ENCODE measurements at places on chromosomes 13 and 19.

- DNase-seq: no peak
These were observed 69.7 kb upstream of the SIAH3 start for GRCh38 chr13:45921162-45921736.

GRCh38 chr13:34863360-34864135 lies 78.5 kb upstream of the NBEA start:
- peak; percentile 65 for DNase-seq

- DNase-seq: peak; percentile 19
These were observed 630 bp downstream of the RAP2A start for GRCh38 chr13:97434397-97435201.

DNA sequence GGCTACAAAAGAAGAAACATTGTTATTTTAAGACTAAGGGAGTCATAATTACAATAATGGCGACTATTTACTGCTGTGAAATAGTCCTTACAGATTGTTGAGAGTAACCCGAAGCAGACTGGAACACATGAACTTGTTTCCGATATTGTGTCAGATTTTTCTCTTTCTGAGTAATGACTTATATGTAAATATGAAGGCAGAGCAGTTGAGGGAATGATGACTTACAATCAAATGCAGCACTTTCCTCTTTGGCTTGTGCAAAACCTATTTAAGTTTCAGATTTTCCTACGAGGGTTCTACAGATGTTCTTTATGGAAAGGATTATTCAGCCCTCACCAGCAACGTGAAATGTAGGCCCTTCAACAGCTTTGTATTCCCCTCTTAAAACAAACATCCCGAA lies 198.6 kb downstream of the RGCC start:
- no peak for DNase-seq

DNA sequence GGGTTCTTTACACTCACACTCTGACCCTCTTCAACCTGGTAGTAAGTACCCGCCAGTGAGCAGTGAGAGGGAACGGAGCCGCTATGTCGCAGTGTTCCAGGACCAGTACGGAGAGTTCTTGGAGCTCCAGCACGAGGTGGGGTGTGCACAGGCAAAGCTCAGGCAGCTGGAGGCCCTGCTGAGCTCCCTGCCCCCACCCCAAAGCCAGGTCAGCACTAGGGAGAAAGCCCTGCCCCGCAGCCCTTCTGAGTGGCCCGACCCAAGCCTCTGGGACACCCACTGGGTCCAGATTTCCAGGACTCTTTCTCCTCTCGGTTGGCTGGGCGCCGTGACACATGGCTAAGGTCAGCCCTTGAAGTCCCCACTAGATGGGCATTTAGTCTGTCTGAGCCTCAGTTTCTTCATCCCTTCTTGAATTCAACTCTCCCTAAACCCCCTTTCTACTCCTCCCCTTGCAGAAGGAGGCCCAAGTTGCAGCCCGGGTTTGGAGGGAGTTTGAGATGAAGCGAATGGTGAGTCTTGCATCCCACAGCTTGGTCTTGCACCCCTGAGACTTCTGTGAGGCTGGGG lies 1.9 kb downstream of the OCEL1 start:
- no peak for DNase-seq

GRCh38 chr19:53903055-53903680 lies 5.9 kb upstream of the CACNG7 start:
- DNase-seq: no peak

DNA sequence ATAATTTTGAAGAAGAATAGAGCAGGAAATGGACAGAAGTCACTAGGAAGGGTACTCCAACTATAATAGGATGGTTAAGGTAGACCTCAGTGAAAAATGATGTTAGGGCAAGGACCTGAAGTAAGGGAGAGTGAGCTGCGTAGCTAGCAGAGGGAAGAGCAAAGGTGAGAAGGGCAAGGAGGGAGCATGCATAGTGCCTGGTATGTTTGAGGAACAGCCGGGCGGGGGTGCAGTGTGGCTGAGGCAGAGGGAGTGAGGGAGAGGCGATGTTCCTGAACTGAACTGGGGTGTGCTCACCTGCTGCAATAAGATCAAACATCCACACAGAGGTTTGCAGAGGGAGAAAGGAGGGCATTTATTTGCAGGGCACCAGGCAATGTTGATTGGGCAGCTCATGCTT lies 110.4 kb downstream of the DNAJC15 start:
- DNase-seq: no peak

DNA sequence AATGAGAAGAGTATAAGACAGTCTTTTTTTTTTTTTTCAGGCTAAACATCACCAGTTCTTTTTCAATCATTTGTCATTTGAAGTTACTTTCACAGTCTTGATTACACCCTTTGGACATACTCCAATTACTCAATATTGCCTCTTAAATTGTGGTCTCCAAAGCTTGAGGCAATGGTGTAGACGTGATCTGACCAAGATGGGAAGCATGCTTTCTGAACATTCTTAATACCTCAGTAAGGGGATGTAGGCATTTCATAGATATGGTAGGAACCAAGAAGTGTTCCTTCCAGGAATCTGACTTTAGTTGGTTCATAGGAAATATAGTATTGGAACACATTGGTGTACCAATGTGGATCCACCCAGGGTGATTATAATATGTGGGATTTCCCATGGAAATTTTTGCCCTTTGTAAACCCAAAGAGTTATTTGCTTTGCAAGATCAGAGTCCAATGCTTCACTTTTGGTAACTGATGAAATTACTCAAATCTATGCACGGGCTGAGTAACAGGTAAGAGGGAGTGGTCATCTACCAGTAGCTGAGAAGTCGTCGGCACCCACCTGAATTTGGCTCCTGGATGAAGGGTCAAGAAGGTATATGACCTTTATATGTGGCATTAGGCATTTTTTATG lies 62.2 kb downstream of the ERCC5 start:
- no peak for DNase-seq

GRCh38 chr13:51000571-51001260 lies 91.1 kb downstream of the RNASEH2B start:
- DNase-seq: peak; percentile 5

GRCh38 chr13:47472516-47472915 lies 528.6 kb downstream of the SUCLA2 start:
- DNase-seq: no peak

- DNase-seq: no peak
These were observed 216.0 kb upstream of the SOX1 start for GRCh38 chr13:111850976-111851375.

DNA sequence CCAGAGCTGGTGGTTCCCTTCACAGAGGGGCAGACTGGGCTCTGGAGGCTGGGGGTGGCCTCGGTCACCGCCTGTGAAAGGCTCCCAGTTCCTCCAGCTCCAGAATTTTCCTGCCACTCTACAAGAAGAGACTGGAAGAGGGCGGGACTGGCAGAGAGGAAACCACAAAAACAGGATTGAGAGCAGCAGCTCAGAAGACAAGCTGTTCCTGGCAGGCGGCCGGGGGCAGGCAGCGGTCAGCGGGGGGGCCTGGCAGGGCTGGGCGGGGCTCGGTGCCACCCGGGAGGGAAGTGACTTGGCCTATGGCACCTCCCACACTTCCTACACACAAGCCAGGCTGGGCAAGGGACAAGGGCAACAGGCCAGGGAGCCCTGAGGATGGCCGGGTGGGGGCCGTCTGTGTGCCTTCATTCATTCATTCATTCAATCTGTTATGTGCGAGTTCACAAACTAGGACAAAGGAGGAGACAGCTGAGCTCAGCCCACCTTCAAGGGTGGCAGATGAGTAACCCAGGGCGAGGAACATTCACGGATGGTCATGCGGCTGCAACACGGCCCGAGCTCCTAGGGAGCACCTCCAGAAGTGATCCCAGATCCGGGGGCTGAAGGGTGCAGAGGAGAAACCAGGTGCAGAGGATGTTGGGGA lies 16.9 kb upstream of the BTBD2 start:
- peak; percentile 88 for DNase-seq

- no peak for DNase-seq
These were observed 36.6 kb upstream of the EPHX3 start for GRCh38 chr19:15268928-15269253.

DNA sequence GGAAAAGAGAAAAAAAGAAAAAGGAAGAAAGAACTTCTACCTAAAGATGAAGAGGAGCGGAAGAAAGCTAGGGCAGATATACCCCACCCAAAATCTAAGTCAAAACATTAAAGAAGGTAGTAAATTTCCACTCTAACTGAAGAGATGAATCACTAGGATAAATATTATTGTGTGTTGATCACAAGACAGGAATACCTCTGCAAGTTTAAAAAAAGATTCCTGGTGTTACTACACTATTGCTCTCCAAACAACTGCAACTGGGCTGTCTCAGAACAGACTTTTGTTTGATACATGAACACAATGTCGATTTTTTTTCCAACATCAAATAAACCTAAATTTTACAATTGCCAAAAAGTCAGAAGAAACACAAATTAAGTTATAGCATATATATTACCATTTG lies 6.8 kb downstream of the HSPH1 start:
- DNase-seq: no peak

DNA sequence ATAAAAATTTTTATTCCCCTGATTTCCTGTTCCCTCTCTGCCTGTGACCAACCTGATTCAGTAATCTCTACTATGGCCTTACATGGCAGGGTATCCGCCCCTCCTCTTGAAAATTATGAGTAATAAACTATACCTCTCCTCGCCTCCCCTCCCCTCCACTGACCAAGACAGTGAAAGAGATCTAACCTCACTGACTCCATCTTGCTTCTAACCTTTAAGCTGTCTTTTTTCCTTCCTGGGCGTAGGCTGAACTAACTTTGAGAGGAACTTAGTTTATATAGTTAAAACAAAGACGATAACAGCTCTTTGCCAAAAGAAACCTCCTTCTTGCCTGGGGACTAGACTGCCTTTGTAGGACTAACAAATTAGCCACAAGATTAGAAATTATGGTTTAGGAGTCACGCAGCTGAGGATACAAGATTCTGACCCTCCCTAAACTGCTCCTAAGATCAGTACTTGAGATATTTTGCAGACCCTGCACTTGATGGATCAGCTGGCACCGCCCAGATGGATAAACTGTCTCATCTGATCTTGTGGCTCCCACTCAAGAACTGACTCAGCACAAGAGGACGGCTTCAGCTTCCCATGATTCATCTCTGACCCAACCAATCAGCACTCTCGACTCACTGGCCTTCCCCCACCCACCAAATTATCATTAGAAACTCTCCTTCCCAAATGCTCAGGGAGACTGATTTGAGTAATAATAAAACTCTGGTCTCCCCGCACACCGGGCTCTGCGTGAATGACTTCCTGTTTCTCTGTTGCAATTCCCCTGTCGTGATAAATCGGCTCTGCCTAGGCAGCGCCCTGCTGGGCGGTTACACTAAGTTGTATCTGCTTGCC lies 187.1 kb downstream of the TDRD3 start:
- peak; percentile 75 for DNase-seq
